ENCODE measurements at places on chromosomes 3 and 15.

- DNase-seq = no peak
These were observed 3.5 kb downstream of the CHD2 start for GRCh38 chr15:92903631-92903965.

- no peak for DNase-seq
These were observed 11.5 kb upstream of the CMTM8 start for GRCh38 chr3:32226875-32227500.

DNA sequence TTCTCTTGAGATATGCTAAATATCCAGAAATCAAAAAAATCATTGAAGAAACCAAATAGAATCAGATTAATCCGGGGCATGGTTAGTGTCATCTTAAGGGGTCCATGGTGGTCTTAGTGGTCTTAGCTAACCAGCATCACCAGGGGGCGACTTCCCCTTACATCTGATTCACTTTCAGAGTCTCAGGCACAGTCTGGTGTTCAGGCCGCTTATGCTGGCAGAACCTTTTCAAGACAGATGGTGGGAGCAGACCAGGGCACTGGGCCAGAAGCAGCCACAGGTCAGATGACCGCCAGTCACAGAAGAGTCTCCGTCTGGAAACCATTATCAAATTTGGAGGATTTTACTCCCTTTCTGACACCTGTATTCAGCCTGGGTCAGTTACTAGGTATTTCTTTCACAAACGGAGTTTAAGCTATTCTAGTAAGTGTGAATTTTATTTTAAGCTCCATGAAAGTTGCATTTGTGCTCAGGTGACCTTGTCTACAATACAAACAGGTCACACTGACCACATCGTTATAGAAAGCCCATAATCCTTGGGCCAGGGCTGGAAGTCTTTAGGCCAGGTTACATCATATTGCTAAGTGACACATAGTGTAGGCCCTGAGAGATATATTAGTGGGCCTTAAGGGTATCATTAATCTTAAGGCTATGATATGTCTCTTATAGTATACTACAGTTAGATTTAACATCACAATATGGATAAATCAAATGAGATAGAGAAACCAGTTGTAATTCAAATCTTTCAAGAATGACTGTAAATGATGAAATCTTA, 365.5 kb downstream of the GBE1 start:
- DNase-seq = peak; percentile 74

DNA sequence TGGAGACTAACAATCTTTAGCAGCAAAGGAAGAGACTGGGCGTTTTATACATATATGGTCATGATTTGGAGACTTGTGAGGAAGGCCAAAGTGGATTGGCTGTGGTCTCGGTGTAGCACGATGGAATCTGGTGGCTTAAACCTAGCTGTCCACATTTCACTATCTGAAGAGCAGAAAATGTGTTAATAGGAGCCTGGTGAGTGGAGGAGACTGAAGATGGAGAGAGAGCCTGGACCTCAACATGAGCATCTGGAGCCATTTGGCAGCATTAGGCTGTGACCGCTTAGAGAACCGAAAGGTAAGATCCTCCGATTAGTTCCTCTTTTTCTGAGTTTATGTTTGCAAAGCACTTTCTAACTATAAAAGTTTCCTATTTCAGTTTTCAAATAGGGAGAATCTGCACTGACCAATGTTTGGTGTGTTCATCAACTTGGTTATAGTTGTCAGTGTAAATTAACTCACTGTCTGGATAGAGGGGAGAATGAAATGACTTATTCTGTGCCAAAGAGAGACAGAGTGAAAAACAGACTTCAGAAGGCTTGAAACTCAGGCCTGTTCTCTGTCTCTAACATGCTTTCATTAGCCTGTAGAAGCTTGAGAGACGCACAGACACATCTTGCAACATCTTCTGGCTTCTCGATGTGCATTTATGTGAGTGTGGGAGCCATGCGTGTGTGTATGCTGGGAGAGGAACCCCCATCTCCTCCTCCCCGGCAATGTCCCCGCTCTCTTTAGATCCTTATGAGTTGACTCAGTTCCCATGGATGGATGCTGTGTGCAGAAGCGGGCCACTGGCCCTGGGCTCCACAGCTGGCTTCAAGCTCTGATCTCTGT, 244.7 kb upstream of the TBL1XR1 start:
- no peak for DNase-seq

DNA sequence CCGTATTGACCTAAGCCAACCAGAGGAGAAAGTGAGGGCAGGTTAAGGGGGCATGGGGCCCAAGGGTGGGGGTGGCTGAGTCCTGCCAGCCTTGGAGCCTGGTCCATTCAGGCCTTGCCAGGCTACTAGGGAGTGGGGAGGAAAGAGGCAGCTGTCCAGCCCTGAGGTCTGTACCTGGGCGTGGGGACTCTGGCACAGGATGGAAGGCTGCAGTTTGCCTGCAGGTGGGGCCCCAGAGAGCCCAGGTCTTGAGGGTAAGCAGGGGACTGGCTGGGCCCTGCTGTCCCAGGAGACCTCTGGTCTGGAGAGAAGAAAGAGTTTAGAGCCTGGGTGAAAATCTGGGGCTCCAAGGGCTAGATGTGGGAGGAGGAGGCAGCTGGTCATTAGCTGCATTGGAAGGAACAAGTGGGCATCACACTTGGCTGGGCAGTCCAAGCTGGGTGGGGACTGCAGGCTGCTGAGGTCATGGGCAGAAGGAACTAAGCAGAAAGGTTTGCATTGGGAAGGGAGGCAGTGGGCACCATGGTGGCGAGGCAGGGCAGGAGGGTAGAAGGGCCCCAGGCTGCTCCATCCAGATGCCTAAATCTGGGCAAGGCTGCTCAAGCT, 108.4 kb downstream of the OXNAD1 start:
- no peak for DNase-seq

GRCh38 chr15:92949604-92950249, 49.6 kb downstream of the CHD2 start:
- DNase-seq = no peak

- DNase-seq = no peak
These were observed 5.0 kb downstream of the SUCNR1 start for GRCh38 chr3:151878465-151878864.

GRCh38 chr3:25403968-25404367, 24.1 kb upstream of the RARB start:
- DNase-seq = no peak

DNA sequence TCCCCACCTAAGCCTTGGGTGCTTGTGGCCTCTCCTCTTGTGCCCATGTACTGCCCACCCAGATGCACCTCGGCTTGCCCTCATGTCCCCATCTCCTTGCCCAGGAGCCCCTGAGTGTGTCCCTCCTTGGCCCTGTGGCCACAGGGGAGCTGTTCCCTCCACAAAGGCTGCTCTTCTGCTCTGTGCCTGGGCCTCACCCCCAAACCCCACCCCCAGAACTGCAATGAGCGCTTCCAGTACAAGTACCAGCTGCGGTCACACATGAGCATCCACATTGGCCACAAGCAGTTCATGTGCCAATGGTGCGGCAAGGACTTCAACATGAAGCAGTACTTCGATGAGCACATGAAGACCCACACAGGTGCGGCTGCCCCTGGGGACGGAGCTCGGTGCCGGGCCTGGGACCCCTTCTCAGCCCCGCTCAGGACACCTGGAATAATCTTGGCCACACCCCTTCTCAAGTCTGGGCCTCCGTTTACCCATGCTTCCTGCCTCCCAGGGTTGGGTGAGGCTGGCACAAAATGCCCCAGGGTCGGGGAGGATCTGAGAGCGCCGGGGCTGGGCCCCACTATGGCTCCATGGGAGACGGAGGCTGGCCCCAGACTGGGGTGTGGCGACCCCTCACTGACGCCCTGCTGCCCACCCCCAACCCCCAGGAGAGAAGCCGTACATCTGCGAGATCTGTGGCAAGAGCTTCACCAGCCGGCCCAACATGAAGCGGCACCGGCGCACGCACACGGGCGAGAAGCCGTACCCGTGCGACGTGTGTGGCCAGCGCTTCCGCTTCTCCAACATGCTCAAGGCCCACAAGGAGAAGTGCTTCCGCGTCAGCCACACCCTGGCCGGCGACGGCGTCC, 10.3 kb downstream of the ZBTB47 start:
- no peak for DNase-seq

DNA sequence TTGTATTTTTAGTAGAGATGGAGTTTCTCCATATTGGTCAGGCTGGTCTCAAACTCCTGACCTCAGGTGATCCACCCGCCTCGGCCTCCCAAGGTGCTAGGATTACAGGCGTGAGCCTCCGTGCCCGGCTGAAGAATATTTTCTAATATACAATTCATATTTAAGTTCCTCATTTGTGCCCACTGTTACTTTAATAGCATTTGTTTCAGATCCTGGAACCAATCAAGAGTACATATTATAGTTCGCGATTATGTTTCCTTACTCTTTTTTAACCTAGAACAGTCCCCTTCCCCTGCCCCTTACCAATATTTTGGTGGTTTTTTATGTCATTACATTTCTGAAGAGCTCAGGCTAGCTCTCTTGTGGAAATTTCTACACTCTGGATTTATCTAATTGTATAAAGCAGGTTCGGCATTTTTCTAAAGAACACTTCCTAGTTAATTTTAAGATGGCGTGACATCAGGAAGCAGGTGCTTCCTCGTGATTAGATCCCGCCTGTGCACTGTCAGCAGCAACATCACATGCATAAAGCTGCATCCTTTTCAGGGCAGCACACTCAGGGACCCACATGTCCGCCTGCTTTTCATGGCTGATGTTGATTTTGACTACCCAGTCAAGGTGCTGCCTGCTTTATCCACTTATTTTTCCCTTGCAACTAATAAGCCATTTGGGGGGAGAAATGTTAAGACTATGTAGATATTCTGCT, 88.7 kb upstream of the EPHB3 start:
- DNase-seq = no peak

GRCh38 chr3:185766329-185767001, 58.4 kb downstream of the IGF2BP2 start:
- no peak for DNase-seq

DNA sequence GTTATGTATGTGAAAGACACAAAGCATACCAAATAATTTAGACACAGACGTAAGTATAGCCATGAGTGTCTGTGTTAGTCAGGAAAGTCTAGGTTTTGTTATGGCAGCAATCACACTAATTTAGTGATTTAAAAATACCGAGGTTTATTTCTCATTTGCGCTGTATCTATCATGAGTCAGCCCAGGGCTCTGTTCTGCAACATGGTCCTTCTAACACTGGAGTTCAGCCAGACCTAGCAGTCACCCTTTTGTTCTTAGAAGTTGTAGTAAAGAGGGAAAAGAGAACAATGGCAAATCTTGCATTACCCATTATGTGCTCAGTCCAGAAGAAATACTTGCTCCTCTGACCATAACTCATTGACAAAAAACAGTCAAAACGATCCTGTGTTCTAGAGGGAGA, 311.5 kb downstream of the NLGN1 start:
- DNase-seq = no peak
